Endothelial cell of umbilical vein (primary cell): ENCODE measurements at places on chromosomes 1 and 21.

GRCh38 chr1:2984399-2985061 is 36.7 kb upstream of the ACTRT2 start:
- DNase-seq: no peak

DNA sequence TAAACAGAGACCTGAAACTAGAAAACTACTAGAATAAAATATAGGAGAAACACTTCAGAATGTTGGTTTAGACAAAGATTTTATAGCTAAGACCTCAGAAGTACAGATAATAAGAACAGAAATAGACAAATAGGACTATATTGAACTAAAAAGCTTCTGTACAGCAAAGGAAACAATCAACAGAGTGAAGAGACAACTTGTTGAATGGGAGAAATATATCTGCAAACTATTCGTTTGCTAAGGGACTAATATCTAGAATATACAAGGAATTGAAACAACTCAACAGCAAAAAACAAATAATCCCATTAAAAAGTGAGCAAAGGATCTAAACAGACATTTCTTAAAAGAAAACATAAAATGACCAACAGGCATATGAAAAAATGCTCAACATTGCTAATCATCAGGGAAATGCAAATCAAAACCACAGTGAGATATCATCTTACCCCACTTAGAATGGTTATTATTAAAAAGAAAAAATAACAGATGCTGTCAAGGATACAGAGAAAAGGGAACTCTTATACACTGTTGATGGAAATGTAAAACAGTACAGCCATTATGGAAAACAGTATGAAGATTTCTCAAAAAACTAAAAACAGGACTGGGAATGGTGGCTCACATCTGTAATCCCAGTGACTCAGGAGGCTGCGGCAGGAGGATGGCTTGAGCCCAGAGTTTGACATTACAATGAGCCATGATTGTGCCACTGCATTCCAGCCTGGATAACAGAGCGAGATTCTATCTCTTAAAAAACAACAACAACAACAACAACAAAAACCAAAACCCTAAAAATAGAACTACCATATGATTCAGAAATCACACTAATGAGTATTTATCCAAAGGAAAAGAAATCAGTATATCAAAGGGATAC is 37.3 kb upstream of the ZSWIM5 start:
- no peak for DNase-seq

- DNase-seq: peak; percentile 10
Observed at GRCh38 chr1:236058141-236058934, 6.6 kb downstream of the NID1 start.

DNA sequence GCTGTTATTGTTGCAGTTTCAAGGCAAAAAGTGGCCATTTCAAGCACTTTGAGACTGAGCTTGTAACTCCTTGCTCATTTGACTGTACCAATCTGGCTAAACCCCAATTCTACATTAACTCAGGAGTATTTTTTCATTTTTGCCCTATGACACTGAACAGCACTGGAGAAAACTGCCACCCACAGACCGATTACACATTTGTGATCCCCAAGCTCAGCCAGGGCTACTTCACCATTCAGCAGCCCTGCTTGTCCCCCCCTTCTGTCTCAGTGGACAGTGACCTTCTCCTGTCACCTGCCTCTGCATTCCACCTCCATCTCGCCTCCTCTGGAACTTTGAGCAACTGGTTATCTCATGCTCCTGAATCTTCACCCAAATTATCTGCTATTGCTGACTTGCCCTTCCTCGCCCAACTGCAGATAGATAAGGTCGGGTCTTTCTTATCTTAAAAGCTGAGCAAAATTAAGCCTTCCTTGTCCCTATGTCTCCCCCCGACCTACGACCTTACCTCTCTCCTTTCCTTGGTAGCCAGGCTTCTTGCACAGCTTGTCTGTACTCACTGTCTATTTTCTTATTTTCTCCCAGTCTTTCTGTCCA is 25.3 kb downstream of the SPATA46 start:
- DNase-seq: no peak

DNA sequence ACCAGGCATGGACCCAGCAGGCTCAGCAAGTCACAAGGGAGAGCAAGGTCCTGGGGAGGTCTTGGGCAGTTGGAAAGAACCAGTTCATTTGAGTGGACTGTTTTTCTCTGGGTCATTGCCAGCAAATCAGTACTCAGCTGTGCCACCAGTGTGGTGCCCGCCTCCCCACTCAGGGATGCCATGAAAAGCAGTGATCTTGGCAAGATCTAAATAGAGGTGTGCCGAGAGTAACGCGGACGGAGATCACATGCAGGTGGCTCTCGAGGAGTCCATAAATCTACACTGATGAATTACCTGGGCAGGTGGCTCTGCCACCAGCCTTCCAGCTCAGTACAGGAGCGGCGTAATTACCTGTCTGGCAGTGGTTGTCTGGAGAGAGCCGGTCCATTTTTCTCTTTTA is 642.2 kb downstream of the PTPRU start:
- DNase-seq: no peak

- DNase-seq: no peak
Observed at GRCh38 chr1:90726425-90726985, 9.4 kb upstream of the BARHL2 start.

DNA sequence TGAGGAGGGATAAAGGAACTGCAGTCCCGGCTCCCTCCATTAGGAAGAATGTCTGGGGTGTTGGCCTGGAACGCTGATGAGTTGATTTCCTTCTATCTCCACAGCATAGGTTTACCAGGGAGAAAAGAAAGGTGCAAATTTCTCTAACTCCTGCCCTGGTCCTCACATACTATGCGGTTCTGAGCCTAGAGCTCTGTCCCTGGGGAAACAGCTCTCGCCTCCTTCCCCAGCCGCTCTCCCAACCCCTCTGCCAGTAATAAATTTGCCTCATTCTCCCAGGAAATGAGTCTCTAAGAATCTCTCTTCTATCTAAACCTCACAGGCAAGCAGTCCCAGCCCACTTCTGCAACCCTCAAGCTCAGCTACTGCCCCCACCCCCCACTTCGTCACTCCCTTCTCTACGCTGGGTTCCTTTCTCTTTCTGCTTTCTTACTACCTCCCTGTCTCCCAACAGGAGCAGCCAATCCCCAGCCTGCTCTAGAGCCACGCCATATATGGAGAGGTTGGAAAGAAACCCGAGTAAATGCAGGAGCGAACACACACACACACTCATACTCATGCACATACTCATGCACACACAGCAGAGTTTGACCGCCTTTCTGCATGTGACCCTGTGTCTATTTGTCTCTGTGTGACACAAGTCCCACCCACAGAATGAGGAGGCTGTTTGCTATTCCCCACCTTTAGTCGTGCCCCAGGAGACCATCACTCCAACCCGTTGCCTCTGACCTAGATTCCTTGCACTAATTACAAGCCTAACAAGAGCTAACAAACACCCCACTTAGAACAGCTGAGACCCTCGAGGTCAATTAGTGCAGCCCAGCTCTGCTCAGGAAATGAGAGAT is 13.4 kb downstream of the PLEKHO1 start:
- DNase-seq: peak; percentile 93

GRCh38 chr1:110098222-110099026 is 13.8 kb upstream of the UBL4B start:
- no peak for DNase-seq

GRCh38 chr1:64516803-64517568 is 47.1 kb downstream of the CACHD1 start:
- peak; percentile 47 for DNase-seq

DNA sequence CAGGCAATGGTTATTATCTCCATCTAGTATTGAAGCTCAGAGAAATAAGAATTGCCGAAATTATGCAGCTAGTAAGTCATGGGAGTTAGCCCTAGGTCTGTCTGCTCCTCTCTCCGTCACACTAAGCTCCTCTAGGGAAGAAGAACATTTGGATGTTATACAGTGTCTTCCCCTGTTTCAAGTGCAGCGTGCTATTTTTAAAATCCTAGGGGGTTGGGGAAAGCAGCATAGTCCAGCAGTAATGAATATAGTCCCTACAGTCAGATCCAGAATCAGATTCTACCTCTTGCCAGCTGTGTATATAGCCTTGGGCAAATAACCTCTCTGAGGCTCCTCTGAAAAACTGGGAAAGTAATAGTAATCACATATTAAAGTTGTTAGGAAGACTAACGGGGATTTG is 44.5 kb upstream of the OSBPL9 start:
- no peak for DNase-seq

GRCh38 chr1:152013664-152014237 is 20.1 kb upstream of the S100A10 start:
- DNase-seq: peak; percentile 48

- no peak for DNase-seq
Observed at GRCh38 chr1:229221106-229222019, 49.5 kb upstream of the RAB4A start.

DNA sequence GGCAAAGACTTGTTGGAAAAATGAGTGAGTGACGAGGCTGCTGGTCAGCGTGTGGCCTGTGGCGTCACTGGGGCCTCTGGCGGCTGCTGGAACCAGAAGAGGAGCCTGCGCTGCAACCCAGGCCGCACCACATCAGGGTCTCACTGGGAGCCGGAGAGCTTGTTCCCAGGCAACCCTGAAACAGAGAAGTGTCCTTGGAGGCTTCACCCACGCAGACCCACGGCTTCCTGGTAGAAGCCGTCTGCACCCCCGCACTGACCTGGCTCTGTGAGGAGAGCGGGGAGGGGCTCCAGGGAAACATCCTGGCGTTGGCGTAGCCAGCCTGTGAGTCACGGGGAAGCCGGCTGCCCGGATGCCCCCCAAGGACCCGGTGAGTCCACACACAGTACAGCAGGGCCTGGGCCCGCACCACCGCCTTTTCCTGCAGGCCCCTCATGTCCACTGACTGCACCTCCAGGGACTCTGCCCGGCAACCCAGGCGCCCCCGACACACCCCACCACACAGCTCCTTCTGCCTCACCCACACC is 57.4 kb downstream of the COL6A1 start:
- peak; percentile 77 for DNase-seq

GRCh38 chr1:118898712-118899111 is 89.4 kb downstream of the TBX15 start:
- no peak for DNase-seq

DNA sequence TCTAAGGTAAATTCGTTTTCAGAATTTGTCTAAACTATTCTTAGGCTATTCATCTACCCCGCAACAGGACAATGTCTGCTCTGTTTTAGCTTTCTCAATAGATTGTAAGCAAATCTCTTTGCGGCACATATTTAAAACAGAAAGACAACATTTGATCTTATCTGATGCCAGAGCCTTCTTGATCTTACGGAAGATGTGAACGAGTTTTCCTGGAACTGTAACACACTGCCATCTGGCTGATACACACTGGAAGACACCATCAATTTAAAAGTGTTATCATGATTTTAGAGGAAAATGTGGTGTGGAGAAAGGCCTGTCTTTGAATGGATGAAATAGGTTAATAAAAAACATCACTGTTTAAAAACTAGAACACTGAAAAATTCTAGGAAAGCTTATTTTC is 36.1 kb downstream of the COA6 start:
- DNase-seq: no peak

GRCh38 chr1:237983496-237983895 is 92.8 kb upstream of the ZP4 start:
- DNase-seq: no peak

GRCh38 chr1:114222920-114223319 is 69.3 kb upstream of the SYT6 start:
- no peak for DNase-seq

- DNase-seq: no peak
Observed at GRCh38 chr1:198765416-198765815, 126.6 kb downstream of the PTPRC start.

DNA sequence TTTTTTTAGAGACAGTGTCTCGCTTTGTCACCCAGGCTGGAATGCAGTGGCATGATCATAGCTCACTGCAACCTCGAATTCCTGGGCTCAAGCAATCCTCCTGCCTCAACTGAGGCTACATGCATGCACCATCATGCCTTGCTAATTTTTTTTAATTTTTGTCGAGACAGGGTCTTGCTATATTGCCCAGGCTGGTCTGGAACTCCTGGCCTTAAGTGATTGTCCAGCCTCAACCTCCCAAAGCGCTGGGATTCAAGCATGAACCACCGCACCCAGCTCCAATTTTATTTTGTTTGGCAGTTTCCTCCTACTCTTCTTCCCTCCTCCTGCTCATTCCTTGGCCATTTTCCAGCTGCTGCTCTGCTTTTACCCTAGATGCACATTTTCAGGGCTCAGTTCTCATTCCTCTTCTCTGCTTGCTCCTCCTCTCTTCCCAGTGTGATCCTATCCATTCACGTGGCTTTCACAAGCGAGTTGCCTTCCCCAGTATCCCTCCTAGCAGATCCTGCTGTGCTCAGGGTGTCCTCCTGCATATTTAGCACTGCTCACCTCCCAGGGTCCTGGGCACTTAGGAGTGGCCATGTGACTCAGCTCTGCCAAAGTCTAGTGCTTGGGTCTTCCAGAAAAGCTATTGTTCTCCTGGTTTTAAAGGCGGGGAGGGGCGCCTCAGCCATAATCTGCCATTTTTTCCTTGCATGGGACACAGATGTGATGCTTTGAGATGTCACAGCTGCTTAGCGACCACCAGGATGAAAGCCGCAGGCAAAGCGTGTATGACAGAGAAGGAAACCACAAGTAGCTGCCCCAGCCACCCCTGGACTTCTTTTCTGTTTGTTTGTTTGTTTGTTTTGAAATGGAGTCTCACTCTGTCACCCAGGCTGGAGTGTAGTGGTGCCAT is 33.7 kb downstream of the PSEN2 start:
- DNase-seq: no peak

DNA sequence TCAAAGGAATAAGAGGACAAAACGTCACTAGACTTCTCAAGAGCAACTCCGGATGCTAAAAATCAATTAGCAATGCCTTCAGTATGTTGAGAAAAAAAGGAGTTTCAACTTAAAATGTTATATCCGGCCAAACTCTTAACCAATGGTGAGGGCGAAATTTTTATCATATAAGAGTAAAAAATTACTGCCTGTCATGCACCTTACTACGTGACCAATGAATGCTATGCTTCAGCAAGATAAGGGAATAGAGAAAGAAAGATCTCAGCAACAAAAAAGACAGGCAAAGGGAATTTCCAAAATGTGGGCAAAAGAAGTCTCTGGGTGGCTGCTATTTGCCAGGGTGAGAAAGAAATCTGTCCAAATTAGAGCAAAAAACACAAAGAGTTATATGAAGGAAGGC is 47.4 kb upstream of the LRRC7 start:
- DNase-seq: no peak

- DNase-seq: no peak
Observed at GRCh38 chr1:31674626-31675025, 29.2 kb downstream of the COL16A1 start.

DNA sequence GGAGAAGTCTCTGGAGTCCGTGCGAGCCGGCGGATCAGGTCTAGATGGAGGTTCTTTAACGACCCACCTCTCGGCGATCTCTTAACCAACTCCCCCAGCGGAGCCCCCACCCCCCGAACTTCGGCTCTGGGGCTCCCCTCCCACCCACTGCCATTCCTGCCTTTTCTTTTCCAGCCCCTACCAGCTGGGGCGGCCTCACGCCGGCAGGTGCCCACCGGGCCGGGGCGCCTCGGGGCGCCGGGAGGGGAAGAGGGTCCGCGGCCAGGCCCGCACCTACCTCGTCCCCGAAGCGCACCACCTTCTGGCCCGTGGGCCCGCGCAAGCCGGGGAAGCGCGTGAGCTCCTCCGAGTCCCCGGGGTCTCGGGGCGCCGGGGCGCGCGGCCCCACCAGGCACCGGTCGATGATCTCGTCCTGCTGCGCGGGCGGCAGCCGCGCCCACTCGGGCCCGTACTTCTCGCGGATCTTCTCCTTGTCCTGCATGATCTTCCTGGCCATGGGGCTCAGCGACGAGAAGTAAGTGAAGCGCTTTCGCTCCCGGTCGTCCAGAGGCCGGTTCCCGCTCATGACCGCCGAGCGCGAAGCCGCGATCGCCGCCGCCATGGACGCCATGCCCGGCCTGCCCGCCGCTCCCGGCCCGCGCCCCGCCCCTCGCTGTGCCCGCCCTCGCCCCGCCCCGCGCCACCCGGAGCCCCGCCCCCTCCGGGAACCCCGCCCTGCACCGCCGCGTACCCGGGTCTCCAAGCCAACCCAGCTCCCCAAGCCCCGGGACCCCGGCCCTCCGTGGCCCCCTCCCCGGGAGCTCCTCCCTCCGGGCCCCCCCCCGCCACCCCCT is at the start of gene C1orf198:
TSS of gene C1orf198 (minus strand) at position 619 of the 833 bp plus-strand sequence. CDS start at position 610, 9 bp downstream.
- peak; percentile 60 for DNase-seq
